ENCODE measurements at places on chromosomes 6 and 20. TPM values are rescaled to one million over a fixed set of nuclear protein-coding genes. Genes with fewer than 3 reads are reported as not detected.

HLA-DQA1 gene
- not detected for total RNA-seq

NNAT gene
- total RNA-seq = not detected

TCF21 gene
- not detected for total RNA-seq

COL19A1 gene
- not detected for total RNA-seq

ZNF391 gene
- total RNA-seq = 0.50 TPM

Measured in bladder microvascular endothelial cell (primary cell).